ENCODE measurements at places on chromosomes 7 and 10. TPM values are rescaled to one million over a fixed set of nuclear protein-coding genes. Genes with fewer than 3 reads are reported as not detected.

SEMA3C gene
- 232 TPM for total RNA-seq

GSTO1 gene
- 134 TPM for total RNA-seq

GRCh38 chr10:62814756-62815380, 1.3 kb downstream of the EGR2 start:
- H3K4me1 ChIP-seq: peaks cover 11% of the 10 kb centered on the region
- no peak for DNase-seq
- no peak overlapping the region for H3K27ac ChIP-seq

GRCh38 chr10:128158021-128158795, 32.0 kb upstream of the MKI67 start:
- DNase-seq: no peak
- H3K4me3 ChIP-seq: no peak overlapping the region
- no peaks in the 10 kb centered on the region for H3K36me3 ChIP-seq

GRCh38 chr10:109887243-109887642, 36.1 kb downstream of the XPNPEP1 start:
- peaks cover 4% of the 10 kb centered on the region for H3K4me1 ChIP-seq
- H3K36me3 ChIP-seq: peaks cover 14% of the 10 kb centered on the region
- no peaks in the 10 kb centered on the region for H3K27me3 ChIP-seq
- no peak for DNase-seq
- no peak overlapping the region for H3K4me3 ChIP-seq

SAP25 gene
- 3.0 TPM for total RNA-seq

PSD gene
- total RNA-seq: 2.4 TPM

- H3K4me3 ChIP-seq: no peak overlapping the region
- DNase-seq: no peak
- H3K36me3 ChIP-seq: no peaks in the 10 kb centered on the region
- peaks cover 6% of the 10 kb centered on the region for H3K27me3 ChIP-seq
Observed at GRCh38 chr7:128201067-128201689, 39.9 kb upstream of the LEP start.

GRCh38 chr7:135682191-135682590, 19.9 kb downstream of the STMP1 start:
- no peaks in the 10 kb centered on the region for H3K4me1 ChIP-seq
- no peak overlapping the region for H3K4me3 ChIP-seq
- H3K27ac ChIP-seq: no peak overlapping the region
- DNase-seq: no peak
- H3K36me3 ChIP-seq: no peaks in the 10 kb centered on the region

- peak overlapping the region; percentile 41 for H3K4me3 ChIP-seq
- H3K27me3 ChIP-seq: no peaks in the 10 kb centered on the region
- H3K4me1 ChIP-seq: peaks cover 69% of the 10 kb centered on the region
- no peaks in the 10 kb centered on the region for H3K36me3 ChIP-seq
- peak overlapping the region; percentile 93 for H3K27ac ChIP-seq
Observed at GRCh38 chr10:122140461-122140902, 130.6 kb upstream of the BTBD16 start.
